HCEC 1CT (cell line): ENCODE measurements at places on chromosomes 6 and 20.

GRCh38 chr6:64591676-64592036 is 956.1 kb downstream of the PHF3 start:
- DNase-seq: no peak

DNA sequence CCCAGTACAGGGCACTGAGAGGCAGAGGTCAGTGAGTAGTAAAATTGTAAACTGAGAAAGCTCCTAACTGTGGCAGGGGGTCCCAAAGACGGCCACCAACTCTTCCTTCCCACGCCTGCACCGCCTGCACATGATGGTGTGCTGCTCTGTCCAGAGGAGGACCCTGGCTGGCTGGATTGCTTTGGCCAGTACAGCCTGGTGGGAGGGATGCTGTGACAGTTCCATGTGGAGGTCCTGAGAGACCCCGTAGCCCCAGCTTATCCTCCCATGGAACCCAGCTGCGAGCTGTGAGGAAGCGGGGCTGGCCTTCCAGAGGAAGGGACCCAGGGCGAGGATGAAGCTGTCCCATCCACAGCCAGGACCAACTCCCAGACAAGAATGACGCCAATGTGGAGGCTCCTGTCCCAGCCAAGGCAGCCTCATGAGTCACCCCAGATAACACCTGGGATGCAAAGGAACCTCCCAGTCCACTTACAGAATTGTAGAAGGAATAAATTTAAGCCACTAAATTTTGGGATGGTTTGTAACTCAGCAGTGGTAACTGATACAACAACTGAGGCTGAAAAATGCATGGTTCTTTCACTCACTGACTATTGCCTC is 2.0 kb upstream of the ACSS1 start:
- DNase-seq: no peak

- DNase-seq: no peak
Observed at GRCh38 chr20:38303908-38304379, at the start of gene BPI. BPI (plus strand) TSS chr20:38304156; CDS start chr20:38304224, 68 bp downstream.

DNA sequence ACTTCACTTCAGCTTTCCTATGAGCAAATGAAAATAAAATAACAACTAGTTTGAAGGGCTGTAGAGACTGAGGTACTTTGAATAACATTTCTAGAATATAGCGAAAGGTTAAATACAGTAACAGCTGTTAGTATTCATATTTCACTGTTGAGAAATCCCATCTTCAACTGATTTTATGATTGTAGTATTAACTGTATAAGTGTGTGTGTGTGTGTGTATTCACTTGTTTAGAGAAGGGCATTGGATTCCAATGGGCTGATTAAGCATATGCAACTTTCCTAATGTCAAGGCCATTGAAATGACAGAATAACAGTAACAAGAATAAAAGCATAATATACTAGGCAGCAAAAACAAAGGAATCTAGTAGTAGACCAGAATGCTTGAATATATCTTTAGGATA is 957.5 kb upstream of the EPHA7 start:
- DNase-seq: no peak

DNA sequence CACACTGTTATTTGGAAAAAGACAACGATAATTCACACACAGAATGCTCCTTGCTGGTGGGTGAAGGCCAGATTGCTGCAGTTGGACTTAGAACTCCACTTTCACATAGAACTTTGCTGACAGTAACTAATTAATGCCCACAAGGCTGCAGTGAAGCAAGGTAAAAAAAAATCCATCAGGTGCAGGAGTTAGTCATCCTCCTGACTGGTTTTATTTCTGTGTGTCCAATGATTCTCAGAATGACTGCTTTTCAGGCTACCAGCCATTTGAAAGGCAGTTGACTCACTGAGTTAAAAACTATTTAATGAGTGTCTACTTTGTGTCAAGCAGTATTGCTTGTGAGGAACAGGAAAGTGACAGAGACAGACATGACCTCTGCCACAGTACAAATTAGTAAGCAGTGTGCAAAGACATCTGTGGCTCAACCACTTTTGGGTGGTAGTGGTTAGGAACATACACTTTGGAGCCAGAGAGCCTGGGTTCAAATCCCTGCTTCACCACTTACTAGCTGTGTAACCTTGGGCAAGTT is 41.9 kb downstream of the ELOVL5 start:
- peak; percentile 52 for DNase-seq

GRCh38 chr20:62805155-62805710 is 598 bp downstream of the OGFR start:
- DNase-seq: no peak

DNA sequence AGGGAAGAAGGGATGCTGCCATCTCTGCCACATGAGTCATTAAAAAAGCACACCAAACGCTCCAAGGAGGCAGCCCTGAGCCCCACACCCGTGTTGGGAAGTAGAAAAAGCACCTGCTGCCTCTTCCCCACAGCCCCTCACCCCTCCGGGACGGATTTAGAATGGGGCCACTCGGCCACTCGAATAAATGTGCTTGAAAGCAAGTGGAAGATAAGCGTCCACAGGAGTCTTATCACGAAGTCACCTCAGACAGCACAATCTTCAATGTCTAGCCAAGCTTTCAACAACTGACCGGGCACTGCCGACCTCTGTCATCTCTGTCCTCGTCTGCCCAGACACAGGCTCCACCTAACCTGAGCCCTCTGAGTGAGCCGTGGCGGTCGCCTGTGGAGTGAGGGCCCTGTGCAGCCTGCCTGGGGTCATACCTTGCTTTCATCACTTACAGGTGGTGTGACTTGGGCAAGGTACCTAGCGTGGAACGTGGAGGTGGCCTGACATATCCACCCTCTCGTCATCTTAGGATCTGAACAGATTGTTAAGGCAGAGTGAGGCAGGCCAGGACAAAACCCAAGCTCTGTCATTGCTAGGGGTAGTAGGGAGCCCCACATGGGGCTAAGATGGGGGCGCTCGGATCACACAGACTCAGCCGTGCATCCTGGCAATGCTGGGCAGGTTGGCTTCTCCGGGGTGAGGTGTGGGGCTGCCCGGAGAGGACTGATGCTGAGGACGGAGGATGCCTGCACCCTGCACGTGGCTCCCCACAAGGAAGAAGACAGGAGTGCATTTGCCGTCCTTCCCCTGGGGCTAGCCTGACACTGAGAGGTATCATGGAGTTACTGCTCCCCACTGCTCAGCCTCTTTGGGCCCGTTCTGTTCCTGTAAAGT is 34.8 kb downstream of the PSMG4 start:
- DNase-seq: peak; percentile 4

DNA sequence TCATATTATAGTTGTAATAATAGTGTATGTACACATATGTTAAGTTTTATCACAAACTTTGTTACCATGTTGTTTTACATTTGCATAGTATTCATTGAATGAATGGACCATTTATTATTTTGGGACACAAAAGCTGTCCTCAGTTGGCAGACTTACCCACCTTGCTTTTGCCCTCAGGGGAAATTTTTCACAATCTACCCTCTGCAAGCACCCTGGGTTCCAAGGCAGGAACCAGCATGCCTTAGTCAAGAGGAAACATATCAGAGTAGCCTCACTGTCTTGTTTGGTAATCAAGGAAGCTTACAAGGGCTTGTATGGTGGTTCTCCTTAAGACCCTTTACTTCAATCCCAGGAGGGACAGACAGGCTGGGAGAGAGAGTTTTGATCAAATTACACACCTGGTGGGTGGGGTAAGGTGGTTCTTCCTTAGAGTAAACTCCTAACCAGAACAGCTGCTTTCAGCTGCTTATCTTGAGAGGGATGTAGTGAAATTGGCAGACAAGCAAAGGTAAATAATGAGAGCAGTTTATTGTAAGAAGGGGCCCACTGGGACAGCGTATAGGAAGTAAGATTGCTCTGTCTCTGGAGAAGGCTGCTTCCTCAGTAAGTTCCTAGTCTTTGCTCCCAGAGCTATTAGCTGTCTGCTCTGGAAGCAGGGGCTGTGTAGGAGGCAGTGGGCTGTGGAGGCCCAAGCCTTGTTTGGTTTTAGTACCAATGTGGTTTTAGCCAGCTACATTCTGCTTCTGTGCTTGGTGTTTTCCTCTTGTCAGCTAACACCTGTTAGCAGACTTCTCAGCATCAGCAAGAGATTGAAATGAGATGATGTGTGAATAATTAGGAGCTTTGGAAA is 31.1 kb downstream of the BRPF3 start:
- DNase-seq: no peak

DNA sequence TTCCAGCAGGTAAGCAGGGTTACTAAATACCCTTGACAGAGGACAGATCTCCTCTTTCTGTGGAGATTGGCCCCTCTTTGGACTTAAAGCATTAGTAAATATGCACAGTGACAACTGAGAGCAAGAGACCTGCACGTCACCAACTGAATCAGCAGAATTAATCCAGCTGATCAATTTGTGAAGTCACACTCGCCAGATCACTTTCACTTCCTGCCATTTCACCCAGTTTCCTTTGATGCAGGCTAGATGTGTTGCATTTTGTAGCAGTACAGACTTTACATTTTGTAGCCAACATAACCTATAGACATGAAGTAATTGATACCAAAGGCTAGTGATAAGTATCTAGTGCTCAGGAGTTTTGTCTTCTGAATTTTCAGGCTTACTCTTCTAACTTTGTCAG is 11.9 kb downstream of the SYNE1 start:
- no peak for DNase-seq

DNA sequence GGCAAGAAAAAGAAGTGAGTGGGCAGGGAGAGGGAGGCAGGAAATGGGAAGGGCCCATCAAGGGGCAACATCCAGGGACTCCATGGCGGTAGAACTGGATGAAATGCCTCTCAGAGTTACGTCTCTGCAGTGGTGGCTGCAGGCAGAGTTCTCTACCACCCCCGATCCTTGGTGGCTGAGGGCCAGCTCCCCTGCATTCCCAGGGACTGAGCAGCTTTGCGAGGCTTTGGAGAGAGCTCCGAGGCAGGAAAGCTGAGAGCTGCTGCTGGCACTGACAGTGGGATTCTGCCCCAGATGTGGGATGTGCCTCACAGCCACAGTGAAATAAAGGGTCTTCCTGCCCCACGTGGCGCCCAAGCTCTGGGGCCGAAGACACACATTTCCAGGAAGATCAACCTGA is 236.6 kb downstream of the SLC24A3 start:
- no peak for DNase-seq

DNA sequence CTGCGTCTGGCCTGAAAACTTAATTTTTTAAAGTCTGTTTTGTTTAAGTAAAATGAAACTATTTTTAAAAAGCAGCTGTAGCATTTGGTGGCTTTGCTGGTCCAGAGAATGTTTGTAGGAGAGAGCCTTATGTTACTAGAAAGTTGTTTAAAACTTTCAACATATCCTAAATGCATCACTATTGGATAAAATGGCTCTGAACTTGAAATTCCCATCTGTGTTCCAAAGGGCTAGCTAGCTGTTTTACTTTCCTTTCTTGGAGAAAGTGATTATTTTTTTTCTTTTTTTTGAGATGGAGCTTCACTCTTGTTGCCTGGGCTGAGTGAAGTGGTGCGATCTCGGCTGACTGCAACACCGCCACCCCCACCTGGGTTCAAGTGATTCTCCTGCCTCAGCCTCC is 2.5 kb downstream of the SYNJ2 start:
- no peak for DNase-seq

GRCh38 chr6:115551527-115551926 is 509.2 kb downstream of the FRK start:
- no peak for DNase-seq

- no peak for DNase-seq
Observed at GRCh38 chr6:38503032-38503773, 136.5 kb downstream of the BTBD9 start.

DNA sequence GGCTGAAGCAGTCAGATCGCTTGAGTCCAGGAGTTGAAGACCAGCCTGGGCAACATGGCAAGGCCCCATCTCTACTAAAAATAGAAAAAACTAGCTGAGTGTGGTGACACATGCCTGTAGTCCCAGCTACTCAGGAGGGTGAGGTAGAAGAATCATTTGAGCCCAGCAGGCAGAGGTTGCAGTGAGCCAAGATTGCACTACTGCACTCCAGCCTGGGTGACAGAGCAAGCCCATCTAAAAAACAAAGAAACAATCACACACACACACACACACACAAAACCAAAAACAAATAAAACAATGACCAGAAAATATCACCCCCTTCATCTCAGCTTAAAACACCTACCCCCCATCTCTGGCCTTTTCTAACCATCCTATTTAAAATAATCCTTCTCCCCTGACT is 68.0 kb downstream of the BTBD9 start:
- no peak for DNase-seq

- no peak for DNase-seq
Observed at GRCh38 chr6:71808865-71809264, 77.5 kb upstream of the RIMS1 start.

- DNase-seq: no peak
Observed at GRCh38 chr6:147207837-147208754, 3.9 kb downstream of the STXBP5 start.

GRCh38 chr6:138429761-138430160 is 25.7 kb downstream of the HEBP2 start:
- no peak for DNase-seq

GRCh38 chr20:64216036-64216435 is 39.5 kb upstream of the PCMTD2 start:
- no peak for DNase-seq

DNA sequence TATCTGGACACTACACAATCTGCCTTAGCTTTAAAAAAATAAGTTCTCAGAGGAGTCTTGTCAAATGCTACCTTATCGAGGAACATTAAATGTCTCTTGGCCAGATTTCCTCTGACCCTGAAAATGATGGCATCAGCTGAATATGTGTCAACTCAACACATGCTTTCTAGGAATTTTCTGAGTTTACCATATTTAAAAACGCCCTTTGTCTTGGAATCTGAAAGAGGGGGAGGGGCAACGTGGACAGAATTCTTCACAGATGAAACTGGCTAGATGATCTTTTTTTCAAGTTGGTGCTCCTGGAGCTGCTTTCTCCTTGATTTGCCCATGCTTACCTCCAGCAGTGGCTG is 5.1 kb downstream of the SOX4 start:
- DNase-seq: no peak

DNA sequence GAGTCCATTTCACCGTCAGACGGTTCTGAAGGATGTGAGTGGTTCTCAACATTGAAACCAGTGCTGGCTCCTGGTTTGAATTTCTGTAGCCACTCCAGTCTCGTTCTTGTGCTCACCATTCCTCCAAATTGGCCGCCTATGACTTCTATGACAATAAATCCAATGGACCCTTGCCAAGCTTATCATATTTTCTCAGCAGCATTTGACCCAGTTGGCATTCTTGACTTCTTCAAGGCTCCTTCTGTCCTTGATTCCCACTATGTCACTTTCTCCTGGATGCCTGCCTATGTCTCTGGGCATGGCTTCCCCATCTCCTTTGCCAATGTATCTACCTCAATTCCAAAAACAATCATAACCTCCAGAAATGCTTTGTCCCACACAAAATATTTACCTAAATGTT is 756.0 kb upstream of the NRSN1 start:
- no peak for DNase-seq
